ENCODE measurements at places on chromosomes 16 and 17.
A peak's percentile ranks its signal among the peaks of the same experiment; 100 is the strongest.

GRCh38 chr16:29943846-29944799, 17.8 kb upstream of the TMEM219 start:
- H3K36me3 ChIP-seq: no peaks in the 10 kb centered on the region
- peak; percentile 98 for DNase-seq
- H3K27me3 ChIP-seq: no peaks in the 10 kb centered on the region
- H3K4me1 ChIP-seq: peaks cover 31% of the 10 kb centered on the region
- H3K4me3 ChIP-seq: peak overlapping the region; percentile 21

GRCh38 chr17:82000803-82001570, 21.7 kb downstream of the CENPX start:
- H3K27ac ChIP-seq: peak overlapping the region; percentile 21
- no peak for DNase-seq
- no peak overlapping the region for H3K4me3 ChIP-seq
- H3K27me3 ChIP-seq: no peaks in the 10 kb centered on the region
- H3K4me1 ChIP-seq: peaks cover 60% of the 10 kb centered on the region

- no peaks in the 10 kb centered on the region for H3K4me1 ChIP-seq
- no peak overlapping the region for H3K27ac ChIP-seq
- H3K36me3 ChIP-seq: no peaks in the 10 kb centered on the region
- no peak overlapping the region for H3K4me3 ChIP-seq
- H3K27me3 ChIP-seq: no peaks in the 10 kb centered on the region
Observed at GRCh38 chr17:10021272-10021984, 116.4 kb upstream of the RCVRN start.

DNA sequence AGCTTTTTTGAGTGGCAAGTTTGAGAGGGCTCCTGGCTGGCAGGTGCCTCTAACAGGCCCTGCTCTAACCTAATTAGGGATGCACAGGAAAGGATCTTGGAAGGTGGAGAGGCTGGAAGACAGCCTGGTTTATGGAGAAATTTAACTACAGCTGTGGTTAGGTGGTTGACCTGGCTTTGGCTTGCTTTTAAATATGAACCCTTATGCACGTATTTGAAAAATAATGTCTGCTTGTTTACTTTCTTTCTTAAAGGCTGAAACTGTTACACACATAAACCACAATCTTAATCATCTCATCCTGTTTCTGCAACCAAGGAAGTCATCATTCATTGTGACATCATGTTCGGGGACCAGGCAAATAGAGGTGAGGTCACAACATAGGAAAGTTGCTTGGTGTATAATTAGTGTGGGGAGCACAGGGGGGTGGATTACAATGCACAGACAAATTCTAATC, 23.1 kb upstream of the DHRS13 start:
- no peak for DNase-seq
- no peak overlapping the region for H3K4me3 ChIP-seq
- no peaks in the 10 kb centered on the region for H3K27me3 ChIP-seq
- no peaks in the 10 kb centered on the region for H3K4me1 ChIP-seq
- H3K36me3 ChIP-seq: peaks cover 34% of the 10 kb centered on the region
- no peak overlapping the region for H3K27ac ChIP-seq

DNA sequence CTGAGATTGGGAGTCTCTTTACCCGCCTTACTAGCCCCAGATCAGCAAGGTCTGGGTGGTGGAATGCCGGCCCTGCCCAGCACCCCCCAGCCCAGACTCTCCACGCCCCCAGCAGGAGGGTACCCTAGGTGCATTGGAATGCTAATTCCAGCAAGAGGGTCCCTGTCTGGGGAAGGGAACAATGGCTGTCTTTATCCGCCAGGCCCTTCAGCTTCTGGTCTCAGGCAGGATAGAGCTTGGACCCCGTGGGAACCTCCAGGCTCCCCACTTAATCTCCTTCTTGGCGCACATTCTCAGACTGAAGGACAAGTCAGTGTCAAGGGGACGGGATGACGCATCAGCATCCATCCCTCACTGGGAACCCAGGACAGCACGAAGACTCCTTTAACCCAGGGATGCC, 85.1 kb downstream of the LITAF start:
- peaks cover 40% of the 10 kb centered on the region for H3K4me1 ChIP-seq
- no peak for DNase-seq
- H3K36me3 ChIP-seq: no peaks in the 10 kb centered on the region
- no peak overlapping the region for H3K4me3 ChIP-seq
- H3K27me3 ChIP-seq: no peaks in the 10 kb centered on the region

DNA sequence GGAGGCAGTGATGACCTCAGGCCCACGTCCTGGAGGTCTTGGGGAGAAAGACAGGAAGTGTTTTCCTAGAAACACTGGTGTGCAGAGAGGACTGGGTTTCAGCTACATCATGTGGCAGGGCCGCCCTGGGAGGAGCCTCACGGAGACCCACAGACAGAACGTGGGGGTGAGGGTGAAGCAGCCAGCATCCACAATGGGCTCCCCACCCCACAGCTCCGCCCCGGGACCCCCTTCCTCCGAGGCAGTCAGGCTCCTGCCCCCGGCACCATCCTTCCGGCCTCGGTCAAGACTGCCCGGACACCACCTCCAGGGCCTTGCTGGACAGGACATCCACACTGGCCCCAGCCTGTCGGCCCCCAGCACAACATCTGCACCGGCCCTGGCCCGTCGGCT, 51.1 kb downstream of the LMF1 start:
- no peaks in the 10 kb centered on the region for H3K27me3 ChIP-seq
- H3K4me1 ChIP-seq: no peaks in the 10 kb centered on the region
- H3K4me3 ChIP-seq: no peak overlapping the region

DNA sequence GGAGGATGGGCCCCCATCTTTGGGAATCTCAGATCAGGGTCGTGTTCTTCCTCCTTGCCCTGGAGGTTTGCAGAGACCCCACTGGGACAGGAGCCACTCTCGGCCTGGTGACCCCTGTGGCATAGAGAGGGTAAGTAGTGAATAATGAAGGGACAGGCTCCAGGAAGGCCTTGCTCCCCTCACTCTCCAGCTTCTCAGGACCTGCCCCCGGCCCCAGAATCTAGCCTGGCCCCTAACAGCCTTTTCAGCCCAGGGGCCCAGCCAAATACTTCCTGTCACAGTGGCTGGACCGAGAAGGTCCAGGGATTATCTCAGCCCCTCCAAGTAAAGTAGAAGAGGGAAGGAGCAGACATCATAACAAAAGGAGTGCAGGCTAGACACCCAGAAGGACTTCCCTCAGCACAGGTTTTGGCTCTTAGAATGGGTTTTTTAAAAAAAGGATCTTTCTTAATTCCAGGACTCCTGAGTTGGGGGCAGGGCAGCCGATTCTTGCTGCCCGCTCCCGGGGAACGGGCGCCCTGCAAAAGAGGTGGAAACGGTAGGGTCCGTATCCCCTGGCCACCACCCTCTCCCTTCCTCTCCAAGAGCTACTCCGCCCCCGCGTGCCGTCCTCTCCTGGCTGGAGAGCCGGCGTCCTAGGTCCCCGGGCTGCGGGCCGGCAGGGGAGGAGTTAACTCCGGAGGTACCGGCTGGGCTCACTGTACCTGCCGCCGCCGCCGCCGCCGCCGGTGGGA, 559 bp upstream of the NXPH3 start:
- DNase-seq: no peak
- peaks cover 12% of the 10 kb centered on the region for H3K4me1 ChIP-seq
- H3K36me3 ChIP-seq: no peaks in the 10 kb centered on the region
- peak overlapping the region; percentile 40 for H3K4me3 ChIP-seq
- H3K27me3 ChIP-seq: peaks cover 11% of the 10 kb centered on the region

- peak; percentile 75 for DNase-seq
- H3K27me3 ChIP-seq: peaks cover 5% of the 10 kb centered on the region
Observed at GRCh38 chr17:75412455-75413317, 7.2 kb upstream of the GRB2 start.
